ENCODE measurements at places on chromosomes 11 and 22.

- DNase-seq: no peak
Measured at GRCh38 chr22:47133061-47133969, 370.9 kb downstream of the TBC1D22A start.

- no peak for DNase-seq
Measured at GRCh38 chr11:957212-957920, 31.7 kb downstream of the AP2A2 start.

GRCh38 chr11:10398525-10398924 lies 56.5 kb upstream of the AMPD3 start:
- no peak for DNase-seq

DNA sequence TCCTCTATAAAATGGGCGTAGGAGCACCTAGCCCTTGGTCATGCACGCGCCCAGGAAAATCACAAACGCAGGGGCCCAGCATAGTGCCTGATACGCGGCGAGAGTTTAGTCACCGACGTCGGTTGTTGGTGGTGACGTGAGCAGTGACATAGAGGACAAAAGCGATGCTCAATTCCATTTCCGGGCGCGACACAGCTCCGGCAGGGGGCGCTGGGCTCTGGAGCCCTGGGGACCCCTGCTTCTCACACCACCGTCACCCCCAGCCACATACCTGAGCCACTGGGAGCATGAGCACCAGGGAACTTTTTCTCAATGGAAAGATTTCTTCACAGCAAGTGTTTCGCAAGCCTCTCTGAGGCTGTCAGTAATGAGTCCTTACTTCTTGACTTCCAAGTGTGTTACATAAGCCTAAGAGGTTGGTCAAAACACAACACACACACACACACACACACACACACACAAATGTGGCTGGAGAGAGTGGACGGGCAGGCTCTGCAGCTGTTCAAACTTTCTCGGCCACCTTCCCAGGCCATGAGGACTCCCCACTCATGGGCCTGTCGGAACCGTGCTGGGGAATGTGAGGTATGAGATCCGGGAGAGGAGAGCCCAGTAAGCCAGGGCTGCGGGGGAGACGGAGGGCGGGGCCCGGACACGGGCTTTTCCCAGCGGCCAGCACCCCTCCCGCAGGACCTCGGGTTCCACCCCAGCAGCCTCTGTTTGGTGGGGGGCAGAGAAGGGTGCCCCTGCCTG lies 36.9 kb upstream of the LINC01488 start:
- DNase-seq: peak; percentile 78

DNA sequence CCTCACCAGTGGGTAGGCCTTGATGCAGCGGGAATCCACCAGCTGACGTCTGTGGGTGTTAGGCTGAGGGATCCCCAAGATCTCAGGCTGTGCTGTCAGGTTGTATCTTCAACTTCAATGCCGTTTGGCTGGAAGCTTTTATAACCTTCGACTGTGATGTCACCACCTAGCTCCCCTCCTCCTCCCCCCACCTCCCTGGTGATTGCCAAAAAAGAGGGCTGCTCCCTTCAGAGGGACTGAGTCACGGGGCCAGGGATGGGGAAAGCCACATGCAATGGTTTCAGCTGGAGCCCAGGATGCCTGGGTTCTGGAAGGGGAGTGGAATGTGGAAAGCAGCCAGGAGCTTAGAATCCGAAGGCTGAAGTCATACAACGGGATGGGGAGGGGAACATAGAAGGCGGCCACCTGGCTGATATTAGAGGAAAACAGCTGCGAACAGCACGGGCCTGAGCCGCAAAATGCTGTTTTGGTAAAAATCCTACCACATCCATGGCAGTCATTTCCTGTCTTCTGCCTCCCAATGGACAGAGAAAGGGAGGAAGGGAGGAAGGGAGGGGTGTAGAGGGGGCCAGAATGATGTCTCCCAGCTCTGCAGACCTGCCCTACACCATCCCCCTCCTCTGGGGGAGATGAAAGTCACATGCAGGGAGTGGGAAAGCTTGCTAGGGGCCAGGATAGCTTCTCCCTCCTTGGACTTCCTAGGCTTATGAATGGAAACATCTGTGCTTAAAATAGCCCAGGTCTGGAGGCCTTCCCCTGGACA lies at the start of gene LRRN4CL:
Gene LRRN4CL, minus strand, starts transcription at position 110 of the 763 bp plus-strand sequence. CDS start 1,022 bp downstream, outside the sequence.
- DNase-seq: peak; percentile 74

- peak; percentile 71 for DNase-seq
Measured at GRCh38 chr11:13343931-13344717, 66.5 kb downstream of the BMAL1 start.

DNA sequence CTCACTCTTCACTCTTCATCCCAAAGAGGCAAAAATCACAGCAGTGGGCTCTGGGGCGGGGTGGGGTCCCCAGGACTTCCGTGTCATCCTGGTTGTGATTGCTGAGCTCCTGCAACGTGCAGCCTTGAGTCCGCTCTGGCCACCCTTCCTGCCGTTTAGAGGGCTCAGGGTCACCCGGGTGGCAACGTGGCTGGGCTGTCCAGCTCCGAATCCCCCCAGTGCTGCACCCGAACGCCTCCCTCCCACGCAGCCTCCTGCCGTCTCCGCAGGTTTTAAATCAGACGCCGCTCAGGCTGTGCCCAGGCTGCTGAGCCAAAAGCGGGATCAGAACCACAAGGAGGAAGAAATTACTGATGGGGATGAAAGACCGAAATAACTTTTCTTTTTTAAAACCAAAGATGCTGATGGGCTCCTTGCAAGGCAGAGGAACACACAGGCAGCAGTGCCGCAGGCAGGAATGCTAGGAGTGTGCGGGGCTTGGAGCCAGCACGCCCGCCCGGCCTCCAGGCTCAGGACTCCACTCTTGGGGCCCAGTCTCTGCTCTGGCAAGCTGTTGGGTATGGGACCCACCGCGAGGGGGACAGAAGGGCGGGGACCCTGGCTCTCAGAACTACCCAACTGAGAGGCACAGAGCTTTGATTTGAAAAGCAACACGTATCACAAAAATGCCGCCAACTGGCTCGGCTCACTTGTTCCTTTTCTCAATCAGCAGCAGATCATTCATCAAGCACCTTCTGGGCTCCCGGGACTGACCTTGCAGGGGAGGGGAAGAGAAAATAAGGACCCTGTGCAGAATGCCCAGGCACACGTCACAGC lies 313.0 kb downstream of the CTTN start:
- no peak for DNase-seq

DNA sequence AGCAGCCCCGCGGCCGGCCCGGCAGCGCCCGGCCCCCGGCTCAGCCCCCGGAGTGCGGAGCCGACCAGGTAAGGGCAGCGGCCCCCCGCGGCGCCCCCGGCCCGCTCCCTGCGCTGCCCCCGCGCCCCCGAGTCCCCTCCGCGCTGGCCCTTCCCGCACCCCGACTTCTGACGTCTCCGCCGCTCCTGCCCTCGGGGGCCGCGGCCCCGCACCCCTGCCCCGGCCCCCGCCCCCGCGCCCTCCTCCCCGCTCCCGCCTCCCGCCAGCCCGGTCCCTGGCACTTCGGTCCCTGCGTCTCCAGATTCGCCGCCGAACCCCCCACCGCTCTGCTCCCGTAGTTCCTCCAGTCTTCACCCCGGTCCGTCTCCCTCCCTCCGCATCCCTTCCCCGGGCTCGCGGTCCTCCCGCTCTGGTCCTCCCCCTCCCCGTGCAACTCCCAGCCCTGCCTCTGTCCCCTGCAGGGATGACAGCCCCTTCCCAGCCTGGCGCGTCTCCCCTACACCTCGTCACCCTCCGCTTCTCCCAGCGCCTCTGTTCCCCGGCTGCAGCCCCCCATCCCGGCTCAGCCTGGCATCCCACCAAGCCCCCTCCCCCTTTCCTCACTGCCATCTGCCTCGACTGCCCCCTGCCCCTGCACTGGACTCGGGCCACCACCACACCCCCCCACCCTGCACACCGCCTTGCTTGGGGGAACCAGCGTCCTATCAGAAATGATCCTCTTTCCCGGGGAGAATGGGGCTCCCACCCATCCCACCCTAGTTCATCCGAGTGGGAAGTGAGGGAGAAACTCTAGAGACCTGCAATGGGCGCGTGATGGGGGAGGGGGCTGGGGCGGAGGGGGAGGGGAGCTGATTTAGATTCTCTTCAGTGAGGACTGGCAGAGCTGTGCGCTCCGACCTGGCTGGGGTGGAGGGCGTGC lies 531 bp downstream of the GRIK4 start:
- DNase-seq: no peak

GRCh38 chr11:34632105-34632791 lies 11.4 kb downstream of the EHF start:
- no peak for DNase-seq

Data from astrocyte of the spinal cord (primary cell).